AG08396 (cell line): ENCODE measurements at places on chromosomes 12 and 14.

- no peak for DNase-seq
Observed at GRCh38 chr14:102684298-102684663, 91.8 kb downstream of the RCOR1 start.

DNA sequence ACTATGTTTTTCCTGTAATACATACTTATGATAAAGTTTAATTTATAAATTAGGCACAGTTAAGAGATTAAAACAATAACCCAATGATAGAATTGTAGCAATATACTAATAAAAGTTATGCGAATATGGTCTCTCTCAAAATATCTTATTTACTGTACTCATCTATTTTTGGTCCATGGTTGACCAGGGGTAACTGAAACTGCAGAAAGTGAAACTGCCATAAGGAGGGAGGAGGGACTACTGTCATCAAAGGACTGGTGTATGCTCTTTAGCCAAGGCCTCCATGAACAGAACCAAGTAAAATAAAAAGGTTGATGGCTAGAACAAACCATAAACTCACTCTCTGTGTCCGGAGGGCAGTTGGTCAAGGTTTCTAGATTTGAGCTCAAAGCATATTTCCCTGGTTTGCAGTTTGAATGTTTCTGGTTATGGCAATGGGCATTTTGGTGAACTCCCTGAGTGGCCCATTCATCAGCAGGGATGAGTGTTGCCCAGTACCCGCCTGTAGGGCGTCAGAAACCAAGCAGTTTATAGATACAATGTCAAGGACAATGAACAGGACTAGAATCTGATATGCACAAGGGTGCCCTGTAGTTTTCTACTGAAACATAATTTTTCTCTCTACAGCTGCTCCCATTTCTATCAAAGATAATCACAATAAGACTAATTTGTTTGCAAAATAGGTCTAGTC is 19.8 kb downstream of the LEMD3 start:
- no peak for DNase-seq

DNA sequence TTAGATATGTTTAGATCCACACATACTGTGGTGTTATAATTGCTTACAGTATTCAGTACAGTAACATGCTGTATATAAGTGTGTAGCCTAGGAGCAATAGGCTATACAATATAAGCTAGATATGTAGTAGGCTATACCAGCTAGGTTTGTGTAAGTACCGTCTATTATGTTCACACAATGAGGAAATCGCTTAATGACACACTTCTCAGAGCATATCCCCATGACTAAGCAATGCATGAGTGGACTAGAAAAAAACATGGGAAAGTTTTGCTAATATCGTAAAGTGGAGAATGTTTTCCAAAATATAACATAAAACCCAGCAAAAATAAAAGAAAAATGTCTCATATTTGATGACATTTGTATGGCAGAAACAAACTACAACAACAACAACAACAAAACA is 27.3 kb downstream of the AKAP3 start:
- DNase-seq: no peak

- no peak for DNase-seq
Observed at GRCh38 chr12:24408305-24408704, 458.8 kb upstream of the SOX5 start.

DNA sequence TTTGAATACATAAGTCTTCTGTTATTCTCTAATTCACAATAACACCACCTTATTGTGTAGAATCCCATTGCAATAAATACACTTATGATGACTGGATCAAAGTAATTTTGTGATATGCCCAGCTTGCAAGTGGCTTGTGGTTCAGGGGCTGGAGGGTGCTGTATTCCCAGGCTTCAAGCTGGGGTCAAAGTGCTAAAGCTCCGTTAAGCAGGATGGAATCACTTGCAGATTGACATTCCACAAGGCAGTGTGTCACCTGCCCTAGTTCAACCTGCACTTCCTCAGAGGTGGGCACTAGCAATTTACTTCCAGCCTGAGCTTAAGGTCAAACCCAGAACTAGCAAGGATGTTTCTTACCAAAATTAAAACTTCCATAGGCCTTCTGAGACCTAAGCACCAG is 166.6 kb downstream of the SSPN start:
- no peak for DNase-seq

GRCh38 chr14:65035049-65035448 is 48.4 kb downstream of the FNTB start:
- no peak for DNase-seq
